ENCODE measurements at places on chromosomes 4 and X.

GRCh38 chr4:83605744-83606172 lies 69.8 kb downstream of the GPAT3 start:
- DNase-seq = no peak

GRCh38 chr4:72858328-72858727 lies 211.2 kb downstream of the COX18 start:
- DNase-seq = peak; percentile 19

DNA sequence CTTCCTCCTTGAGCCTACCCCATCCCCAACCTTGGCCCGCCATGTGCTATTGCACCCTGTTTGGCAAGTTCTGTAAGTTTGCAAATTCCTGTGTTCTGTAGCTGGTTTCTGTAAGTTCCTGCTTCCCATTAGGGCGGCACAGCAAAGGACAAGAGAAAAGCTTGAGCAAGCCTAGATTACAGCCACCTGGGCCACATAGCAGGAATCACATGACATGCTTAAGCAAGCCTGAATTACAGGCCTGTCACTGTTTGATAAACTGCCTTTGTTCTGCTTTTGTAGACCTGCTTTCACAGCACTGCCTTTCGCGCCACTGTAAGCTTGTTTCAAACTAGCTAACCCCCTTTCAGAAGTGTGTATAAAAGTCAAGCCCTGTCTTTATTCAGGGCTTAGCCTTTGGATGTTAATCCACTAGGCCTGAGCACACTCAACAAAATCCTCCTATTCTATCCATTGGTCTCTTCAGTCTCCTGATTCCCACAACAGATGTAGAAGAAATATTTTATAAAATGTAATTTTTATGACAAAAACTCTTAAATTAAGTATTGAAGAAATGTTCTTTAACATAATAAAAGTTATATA lies 906.8 kb upstream of the NDST4 start:
- DNase-seq = no peak

DNA sequence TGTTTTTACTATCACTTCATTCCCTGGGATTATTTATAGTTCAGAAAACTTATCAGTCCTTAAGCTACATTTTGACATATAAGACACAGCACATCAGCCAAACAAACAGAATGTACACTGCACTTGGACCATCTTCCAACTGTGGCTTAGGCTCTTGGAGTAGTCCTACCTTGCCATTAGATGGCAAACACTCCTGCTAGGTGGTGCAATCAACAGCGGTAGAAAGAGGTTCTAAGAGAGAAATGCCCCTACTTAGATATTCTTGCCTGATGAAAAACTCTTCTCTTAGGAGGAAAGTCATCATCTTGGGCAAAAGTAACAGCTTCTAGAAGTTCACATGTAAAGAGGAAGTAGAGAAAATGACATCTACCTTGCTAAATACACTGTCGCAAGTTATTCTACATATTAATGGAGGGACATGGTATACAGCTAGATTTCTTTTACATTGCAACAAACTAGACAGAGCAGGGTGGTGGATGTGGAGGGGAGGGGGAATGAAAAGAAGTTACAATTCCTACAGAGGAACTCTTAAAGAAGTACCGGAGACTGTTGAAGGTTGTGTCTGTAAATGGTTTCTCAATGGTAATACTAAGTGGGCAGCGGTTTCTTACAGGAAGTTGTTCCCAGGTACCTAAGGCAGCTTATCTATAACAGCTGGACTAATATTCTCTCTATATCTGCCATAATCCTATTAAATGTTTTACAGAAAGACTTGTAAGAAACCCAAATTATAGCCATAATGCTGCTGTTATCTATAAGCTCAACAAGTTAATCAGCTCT lies 8.1 kb upstream of the STPG2 start:
- no peak for DNase-seq

DNA sequence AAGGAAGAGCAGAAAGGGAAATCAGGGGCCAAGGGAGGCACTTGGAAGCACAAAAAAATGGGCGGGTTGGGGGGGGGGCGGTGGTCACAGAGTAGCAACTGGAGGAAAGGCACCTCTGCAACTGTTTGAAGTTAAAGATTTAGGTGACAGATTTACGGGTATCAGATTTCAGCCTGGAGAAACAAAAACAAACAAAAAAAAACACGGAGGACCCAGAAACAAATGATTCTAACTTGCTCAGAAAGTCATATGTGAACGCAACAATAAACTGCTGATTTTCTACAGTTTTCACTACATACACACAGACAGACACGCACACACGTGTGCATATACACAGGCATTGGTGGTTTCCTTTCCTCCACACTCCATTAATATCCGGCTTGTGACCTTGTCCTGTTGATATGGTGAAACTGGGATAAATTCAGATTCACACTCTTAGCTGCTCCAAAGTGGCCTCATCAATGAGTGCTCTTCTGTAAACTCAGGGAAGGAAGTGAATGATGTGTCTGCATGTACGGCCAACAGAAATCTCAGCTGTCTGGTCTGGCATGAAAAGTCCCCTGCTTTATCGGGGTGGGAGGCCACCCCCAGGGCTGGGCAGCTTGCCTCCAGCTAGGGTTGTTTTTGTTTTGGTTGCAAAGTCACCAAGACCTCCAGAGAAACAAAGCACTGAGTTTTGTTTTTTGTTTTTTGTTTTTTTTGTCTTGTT lies 54.3 kb downstream of the CHST7 start:
- DNase-seq = no peak

GRCh38 chr4:177441061-177441802 lies 1.0 kb downstream of the AGA start:
- no peak for DNase-seq

DNA sequence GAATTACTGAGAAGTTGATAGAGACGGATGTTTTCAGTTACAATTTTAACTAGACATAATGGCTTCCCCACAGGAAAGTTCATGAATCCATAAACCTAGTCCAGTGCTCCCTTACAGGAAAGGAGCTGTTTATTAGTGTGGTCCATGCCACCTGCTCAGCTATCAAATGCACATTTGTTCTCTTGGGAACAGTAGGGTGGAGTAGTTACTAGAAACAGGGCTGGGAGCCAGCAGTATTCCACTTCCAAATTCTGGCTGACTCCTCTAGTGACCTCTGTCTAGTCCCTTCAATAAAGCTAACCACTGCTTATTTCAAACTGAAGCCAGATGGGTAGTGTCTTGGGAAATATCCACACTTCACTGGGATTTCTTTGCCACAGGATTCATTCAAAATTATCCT lies 88.4 kb upstream of the TLL1 start:
- DNase-seq = no peak

GRCh38 chrX:18906286-18906685 lies 77.6 kb downstream of the PHKA2 start:
- DNase-seq = no peak

- no peak for DNase-seq
These were observed 211.3 kb upstream of the INTU start for GRCh38 chr4:127421437-127421836.

- no peak for DNase-seq
These were observed 53.1 kb downstream of the RASL11B start for GRCh38 chr4:52915191-52915590.

GRCh38 chr4:109233570-109233969 lies 68.9 kb downstream of the COL25A1 start:
- peak; percentile 64 for DNase-seq

- no peak for DNase-seq
These were observed 67.1 kb downstream of the DTHD1 start for GRCh38 chr4:36348403-36348938.

DNA sequence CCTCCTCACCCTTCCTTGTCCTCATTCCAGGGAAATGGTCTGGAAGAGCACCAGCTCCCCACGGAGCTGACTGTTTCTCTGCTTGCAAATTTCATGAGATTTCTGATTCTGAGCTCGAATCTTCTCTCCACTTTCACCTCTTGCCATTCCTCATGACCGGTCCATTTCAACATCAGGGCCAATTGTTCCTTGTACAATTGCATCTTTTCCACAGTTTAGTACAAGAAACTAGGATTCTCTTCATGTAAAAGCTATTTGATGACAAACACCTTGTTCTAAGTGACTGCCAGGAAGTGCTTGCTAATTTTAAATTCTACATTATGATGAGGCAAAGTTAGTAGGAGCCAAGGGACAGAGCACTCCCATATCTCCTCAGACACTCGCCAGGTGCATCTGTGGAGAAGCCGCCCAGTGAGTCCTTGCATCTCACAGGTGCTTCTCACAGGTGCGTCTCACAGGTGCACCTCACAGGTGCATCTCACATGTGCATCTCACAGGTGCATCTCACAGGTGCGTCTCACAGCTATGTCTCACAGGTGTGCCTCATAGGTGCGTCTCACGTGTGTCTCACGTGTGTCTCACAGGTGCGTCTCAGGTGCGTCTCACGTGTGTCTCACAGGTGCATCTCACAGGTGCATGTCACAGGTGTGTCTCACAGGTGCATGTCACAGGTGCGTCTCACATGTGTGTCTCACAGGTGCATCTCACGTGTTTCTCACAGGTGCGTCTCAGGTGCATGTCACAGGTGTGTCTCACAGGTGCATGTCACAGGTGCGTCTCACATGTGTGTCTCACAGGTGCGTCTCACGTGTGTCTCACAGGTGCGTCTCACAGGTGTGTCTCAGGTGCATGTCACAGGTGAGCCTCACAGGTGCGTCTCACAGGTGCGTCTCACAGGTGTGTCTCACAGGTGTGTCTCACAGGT lies 3.0 kb upstream of the PDE6B start:
- DNase-seq = no peak

GRCh38 chrX:115650916-115651315 lies 89.9 kb downstream of the PLS3 start:
- DNase-seq = peak; percentile 4

GRCh38 chrX:20789103-20789502 lies 522.4 kb upstream of the RPS6KA3 start:
- DNase-seq = no peak

DNA sequence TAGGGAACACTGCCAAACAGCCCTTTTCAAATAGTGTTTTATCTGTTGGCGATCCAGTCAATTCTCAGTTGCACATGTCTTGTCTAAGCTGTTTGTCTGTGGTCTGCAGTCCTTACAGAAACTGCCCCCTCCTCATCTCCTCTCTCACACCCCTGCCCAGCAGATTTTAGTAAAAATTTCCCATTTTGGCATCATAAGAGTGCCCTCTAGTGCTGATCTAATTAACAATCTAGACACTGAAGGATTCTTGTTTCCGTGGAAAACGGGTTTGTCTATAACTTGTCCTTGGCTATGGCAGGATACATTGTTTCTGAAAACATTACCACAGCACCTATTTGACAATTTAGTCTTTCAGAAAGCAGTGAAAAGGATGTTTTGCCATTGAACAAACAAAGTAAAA lies 227.2 kb upstream of the MBNL3 start:
- DNase-seq = no peak

DNA sequence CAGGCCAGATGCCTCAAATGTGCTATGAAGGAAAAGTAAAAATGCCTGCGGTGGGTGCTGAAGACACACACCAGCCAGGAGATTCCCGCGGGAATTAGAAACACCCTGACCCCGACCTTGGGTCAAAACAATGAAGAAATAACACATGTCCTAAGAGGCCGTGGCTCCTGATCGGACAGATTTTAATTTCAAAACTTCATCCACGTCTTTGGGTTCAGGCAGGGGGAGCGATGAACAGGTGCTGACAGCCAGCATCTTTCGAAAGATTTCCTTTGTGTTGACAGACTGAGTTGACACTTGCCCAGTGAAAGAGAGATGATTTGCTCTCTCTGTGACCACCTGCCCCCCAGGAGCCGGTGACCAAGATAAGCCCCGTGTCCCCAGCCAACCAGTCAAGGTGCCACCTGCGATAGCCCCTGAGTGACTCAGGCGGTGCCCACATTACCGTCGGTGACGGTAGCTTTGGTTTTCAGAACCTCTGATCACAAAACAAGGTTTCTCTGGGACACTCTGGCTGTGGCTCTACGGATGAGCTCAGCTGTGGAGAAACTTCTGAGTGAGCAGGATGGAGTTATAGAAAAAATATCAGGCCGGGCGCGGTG lies 11.0 kb upstream of the IL3RA start:
- no peak for DNase-seq

- no peak for DNase-seq
These were observed 19.1 kb downstream of the GPRASP3 start for GRCh38 chrX:102739657-102740056.

GRCh38 chr4:147725673-147726072 lies 6.2 kb upstream of the ARHGAP10 start:
- DNase-seq = peak; percentile 37

DNA sequence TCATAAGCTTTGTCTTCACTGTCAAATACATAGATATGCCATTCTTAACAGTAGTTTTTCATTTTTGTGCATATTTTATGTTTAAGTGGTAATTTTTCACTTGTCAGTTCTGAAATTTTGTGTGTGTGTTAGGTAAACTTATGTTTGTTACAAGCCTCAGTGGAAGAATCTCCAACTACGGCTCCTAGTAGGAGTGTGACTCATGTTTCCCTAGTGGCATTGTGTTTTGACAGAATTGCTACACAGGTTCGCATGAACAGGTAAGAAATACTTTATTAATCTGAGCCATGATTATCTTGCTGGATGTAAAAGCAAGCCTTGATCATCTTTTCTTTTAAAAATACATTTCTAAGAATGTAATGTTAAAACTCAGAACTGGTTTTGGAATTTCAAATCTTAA lies 94.4 kb downstream of the BLTP1 start:
- DNase-seq = no peak

- DNase-seq = no peak
These were observed 192.1 kb downstream of the IDS start for GRCh38 chrX:149312988-149313387.

DNA sequence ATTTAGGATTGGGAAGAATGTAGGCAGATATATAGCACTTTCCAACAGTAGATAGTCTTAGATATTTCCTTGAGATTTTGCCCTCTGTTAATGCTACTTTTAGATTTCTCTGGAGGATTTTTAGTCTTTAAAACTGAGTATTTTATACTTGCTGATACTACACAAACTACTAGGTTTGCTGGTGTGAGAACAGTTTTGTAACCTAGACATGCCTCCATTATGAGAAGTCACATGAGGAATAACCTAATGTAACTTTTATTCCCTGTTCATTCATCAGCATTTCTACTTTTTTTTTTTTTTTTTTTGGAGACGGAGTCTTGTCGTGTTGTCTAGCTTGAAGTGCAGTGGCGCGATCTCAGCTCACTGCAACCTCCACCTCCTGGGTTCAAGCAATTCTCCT lies 137.2 kb downstream of the RAPGEF2 start:
- no peak for DNase-seq

GRCh38 chr4:57435300-57435699 lies 325.1 kb upstream of the IGFBP7 start:
- DNase-seq = no peak

DNA sequence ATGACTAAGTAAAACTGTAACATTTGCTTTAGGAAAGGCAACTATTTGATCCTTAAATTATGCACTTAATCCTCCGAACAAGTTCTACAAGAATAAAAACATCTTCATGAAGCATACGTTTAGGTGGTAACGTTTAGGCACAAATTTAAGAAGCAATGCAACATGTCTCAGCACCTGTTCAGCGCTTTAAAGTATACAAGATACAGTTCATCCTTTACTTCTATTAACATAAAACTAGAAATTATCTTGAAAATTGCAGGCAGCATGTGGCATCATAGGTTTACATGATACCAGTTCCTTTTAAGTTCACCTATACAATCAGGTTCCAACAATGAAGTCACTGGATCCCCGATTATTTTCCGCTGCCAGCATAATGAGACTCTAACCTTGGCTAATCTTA lies 1.5 kb downstream of the PLA2G12A start:
- no peak for DNase-seq

GRCh38 chr4:152778656-152779512 lies 646 bp downstream of the TIGD4 start:
- DNase-seq = peak; percentile 3

Measured in RWPE1 (cell line).